Ascending aorta (tissue), 2 donors: ENCODE measurements at places on chromosomes 16 and 17. TPM values are rescaled to one million over a fixed set of nuclear protein-coding genes. Genes with fewer than 3 reads are reported as not detected.

The BORCS6 gene
- 29.5 TPM for total RNA-seq

The DHRS7C gene
- total RNA-seq = not detected

The HASPIN gene
- 2.7 TPM for total RNA-seq

The KCNH6 gene
- total RNA-seq = not detected

The CES3 gene
- not detected for total RNA-seq

DNA sequence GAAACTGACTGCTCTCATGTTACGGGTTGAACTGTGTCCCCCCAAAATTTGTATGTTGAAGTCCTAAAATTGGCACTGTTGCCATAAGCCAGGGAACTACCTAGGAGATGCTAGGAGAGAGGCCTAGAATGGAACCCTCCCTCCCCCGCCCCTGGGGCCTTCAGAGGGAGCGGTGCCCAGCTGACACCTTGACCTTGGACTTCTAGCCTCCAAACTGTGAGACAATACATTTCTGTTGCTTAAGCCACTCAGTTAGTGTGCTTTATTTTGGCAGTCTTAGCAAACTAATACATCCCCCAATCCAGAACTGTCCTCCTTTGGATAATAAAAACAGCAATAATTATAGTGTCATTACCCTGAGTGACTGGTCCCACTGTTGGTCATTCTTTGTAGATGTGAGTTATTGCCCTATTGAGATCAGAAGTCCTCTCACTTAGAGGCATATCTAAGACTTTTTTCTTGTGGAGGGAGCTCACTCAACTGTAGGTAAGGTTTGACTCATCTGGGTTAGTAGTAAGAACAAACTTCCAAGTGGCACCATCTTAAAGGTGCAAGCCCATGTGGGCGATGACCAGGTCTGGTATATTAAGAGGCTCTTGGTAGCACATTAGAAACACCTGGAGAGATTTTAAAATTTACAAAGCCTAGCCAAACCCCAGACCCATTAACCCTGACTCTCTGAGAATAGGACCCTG is 93.0 kb upstream of the HLF start:
- DNase-seq = no peak
- H3K4me3 ChIP-seq = no peak overlapping the region
- H3K36me3 ChIP-seq = no peaks in the 10 kb centered on the region

DNA sequence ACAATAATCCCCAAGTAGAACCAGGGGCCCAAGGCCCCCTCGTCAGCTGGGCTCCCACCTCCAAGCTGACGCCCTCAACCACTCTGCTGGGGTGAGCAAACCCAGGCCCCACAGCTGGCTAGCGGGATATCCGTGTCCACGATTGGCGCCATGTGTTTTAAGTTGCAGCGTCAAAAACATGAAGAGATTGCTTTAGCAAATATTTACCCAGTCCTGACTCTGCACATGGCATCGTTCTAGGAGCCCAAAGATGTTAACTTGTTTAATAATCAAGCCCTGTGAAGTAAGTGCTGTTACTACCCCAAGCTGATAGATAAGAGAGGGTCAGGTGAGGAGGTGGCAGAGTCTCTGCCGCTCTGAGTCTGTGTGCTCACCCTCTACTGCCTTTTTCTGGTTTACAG is 344 bp upstream of the SEPTIN12 start:
- H3K27me3 ChIP-seq = no peaks in the 10 kb centered on the region
- DNase-seq = no peak
- no peak overlapping the region for H3K27ac ChIP-seq
- no peaks in the 10 kb centered on the region for H3K36me3 ChIP-seq

GRCh38 chr17:76529224-76530094 is 8.1 kb downstream of the CYGB start:
- H3K27ac ChIP-seq = peak overlapping the region; percentile 95
- H3K27me3 ChIP-seq = no peaks in the 10 kb centered on the region
- H3K36me3 ChIP-seq = no peaks in the 10 kb centered on the region
- peak overlapping the region; percentile 27 for H3K4me3 ChIP-seq
- peaks cover 22% of the 10 kb centered on the region for H3K4me1 ChIP-seq
- DNase-seq = peak; percentile 73

- peaks cover 87% of the 10 kb centered on the region for H3K36me3 ChIP-seq
- H3K27ac ChIP-seq = no peak overlapping the region
- H3K4me3 ChIP-seq = no peak overlapping the region
- no peaks in the 10 kb centered on the region for H3K4me1 ChIP-seq
- H3K27me3 ChIP-seq = no peaks in the 10 kb centered on the region
- DNase-seq = no peak
Observed at GRCh38 chr17:17172001-17172939, 33.9 kb downstream of the PLD6 start.

- H3K27ac ChIP-seq = no peak overlapping the region
- no peaks in the 10 kb centered on the region for H3K36me3 ChIP-seq
- H3K4me1 ChIP-seq = peaks cover 17% of the 10 kb centered on the region
- peak; percentile 28 for DNase-seq
- no peaks in the 10 kb centered on the region for H3K27me3 ChIP-seq
Observed at GRCh38 chr17:27532269-27533263, 76.3 kb downstream of the KSR1 start.

DNA sequence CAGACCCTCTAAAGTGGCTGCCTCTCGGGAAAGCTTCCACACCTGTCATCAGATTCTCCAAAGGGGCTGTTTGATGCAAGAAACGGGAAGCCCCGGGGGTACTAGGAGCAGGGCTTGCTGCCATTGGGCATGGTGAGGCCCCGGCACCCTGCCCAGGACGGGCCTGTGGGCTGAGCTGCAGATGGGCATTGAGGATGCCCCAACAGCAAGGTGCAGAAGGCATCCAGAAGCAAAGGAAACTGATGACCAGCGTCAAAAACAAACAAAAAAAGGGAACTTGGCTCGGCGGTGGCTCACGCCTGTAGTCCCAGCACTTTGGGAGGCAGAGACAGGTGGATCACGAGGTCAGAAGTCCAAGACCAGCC is 1.5 kb upstream of the LIMD2 start:
- no peaks in the 10 kb centered on the region for H3K27me3 ChIP-seq
- peak overlapping the region; percentile 80 for H3K27ac ChIP-seq
- H3K36me3 ChIP-seq = peaks cover 10% of the 10 kb centered on the region
- DNase-seq = no peak
- peaks cover 9% of the 10 kb centered on the region for H3K4me1 ChIP-seq

GRCh38 chr16:57358527-57359095 is at the start of gene CCL22:
Gene CCL22, plus strand, starts transcription at chr16:57358783. Its CDS starts 34 bp downstream, at chr16:57358817.
- H3K27ac ChIP-seq = no peak within 1 kb of the TSS
- no peak within 1 kb of the TSS for H3K4me3 ChIP-seq
- H3K4me1 ChIP-seq = no peaks in the 10 kb centered on the region
- H3K27me3 ChIP-seq = no peaks in the 10 kb centered on the region
- no peak for DNase-seq
- H3K36me3 ChIP-seq = no peaks in the 10 kb centered on the region

DNA sequence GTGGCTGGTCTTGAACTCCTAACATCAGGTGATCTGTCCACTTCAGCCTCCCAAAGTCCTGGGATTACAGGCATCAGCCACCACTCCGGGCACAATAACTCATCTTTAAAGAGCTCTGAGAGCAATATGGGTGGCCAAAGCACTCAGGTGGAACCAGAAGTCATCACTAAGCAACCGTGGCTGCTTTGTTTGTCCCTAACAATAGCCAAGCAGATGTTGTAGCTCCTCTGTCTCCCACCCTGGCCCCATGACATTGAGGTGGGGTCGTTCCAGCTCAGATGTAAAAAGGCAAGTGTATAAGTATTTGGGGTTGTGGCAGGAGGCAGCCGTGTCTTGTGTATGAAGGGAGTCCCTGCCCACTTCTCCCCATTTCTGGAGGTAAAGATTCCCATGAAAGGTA is 3.7 kb upstream of the SCIMP start:
- H3K4me3 ChIP-seq = no peak overlapping the region
- no peaks in the 10 kb centered on the region for H3K36me3 ChIP-seq

GRCh38 chr16:24352746-24353145 is 96.6 kb downstream of the CACNG3 start:
- no peaks in the 10 kb centered on the region for H3K36me3 ChIP-seq
- H3K4me3 ChIP-seq = no peak overlapping the region
- H3K27me3 ChIP-seq = no peaks in the 10 kb centered on the region
- H3K4me1 ChIP-seq = no peaks in the 10 kb centered on the region
